ENCODE measurements at places on chromosomes 1 and 21.

DNA sequence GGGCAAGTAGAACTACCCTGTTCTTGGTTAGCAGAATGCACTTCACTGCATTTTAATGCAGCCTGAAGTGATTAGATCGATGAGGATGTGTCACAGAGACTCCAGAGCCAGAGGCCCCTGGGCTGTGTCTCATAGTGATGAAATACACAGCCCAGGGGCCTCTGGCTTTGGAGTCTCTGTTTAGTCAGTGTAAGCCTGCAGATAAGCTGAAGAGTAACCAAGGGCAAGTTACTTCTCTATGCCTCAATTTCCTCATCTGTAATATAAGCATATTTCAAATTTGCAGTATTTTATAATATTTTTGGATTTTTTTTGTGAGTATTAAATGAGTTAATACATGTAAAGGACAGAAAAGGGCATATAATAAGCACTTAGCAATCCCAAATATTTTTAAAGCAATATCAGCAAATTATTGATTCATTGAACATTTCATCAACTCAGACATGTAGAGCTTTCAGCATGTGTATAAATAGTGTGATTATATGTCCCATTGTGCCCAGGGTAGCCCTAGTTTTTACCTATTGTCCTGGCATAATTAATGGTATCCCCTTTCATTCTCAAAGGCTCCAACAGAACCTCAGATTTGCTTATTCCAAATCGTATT is 23.6 kb upstream of the APOBEC4 start:
- DNase-seq = no peak

DNA sequence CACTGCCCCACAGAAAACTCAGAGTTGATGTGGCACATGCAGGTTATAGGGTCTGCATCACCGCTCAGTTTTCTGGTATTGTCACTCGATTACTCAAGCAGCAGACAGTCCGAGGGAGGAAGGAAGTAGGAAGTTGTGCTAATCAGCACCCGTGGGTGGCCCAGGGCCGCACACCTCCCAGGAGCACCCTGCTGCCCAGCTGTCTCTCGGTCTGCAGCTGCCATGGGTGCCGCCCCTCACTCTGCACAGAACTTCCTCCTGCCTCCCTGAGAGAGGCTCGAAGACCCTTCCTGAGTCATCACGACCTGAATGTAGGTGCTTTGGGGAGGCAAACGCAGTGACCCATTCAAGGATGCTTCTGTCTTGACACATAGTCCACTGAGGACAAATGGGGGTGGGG is 4.2 kb upstream of the TFF3 start:
- DNase-seq = no peak

DNA sequence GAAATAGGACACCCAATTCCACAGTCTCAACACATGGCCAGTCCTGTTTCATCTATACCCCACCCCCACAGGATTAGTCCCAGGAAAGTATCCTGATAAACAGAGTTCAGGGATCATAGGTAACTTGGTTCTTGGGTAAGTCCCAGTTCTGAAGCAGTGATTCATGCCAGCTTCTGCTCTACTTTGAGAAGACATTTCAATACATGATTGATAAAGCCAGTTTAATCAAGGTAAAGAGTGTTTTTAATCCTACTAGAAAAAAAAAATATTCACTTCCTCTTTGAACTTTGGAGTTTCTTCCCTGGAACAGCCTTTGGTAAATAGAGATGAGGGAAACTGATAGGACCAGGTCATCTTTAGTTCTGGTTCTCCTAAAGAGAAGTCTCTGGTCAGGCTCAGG is 142.4 kb downstream of the TLR5 start:
- DNase-seq = no peak

- DNase-seq = no peak
These were observed 5.6 kb downstream of the RNF2 start for GRCh38 chr1:185050823-185051451.

- peak; percentile 6 for DNase-seq
These were observed 9.2 kb downstream of the FCRL3 start for GRCh38 chr1:157691285-157691920.

DNA sequence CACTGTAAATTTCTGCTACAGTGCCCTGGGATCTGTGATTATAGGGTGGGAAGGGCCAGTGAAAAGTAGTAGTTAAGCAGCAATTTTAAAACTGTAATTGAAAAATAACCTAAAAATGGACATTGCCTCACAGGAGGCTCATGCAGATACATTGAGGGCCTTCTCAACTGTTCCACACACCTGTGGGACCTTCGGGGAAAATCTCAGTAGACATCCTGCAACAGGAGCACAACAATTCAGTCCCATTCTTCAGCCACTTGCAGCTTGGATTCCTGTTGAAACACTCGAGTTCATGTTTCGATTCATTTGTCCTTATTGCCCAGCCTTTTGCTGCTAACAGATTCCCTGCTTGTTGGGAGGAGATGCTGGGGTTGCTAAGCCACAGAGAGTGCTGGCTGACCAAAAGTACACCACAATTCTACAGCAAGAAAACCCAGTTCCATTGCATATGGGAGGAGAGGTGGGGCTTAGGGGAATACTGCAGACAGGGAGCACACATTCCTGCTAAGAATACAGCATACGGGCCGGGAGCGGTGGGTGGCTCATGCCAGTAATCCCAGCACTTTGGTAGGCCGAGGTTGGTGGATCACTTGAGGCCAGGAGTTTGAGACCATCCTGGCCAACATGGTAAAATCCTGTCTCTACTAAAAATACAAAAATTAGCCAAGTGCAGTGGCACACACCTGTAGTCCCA is 4.5 kb downstream of the TMCC2 start:
- DNase-seq = no peak

GRCh38 chr1:53214376-53214940 is 6.0 kb downstream of the CZIB start:
- DNase-seq = no peak

DNA sequence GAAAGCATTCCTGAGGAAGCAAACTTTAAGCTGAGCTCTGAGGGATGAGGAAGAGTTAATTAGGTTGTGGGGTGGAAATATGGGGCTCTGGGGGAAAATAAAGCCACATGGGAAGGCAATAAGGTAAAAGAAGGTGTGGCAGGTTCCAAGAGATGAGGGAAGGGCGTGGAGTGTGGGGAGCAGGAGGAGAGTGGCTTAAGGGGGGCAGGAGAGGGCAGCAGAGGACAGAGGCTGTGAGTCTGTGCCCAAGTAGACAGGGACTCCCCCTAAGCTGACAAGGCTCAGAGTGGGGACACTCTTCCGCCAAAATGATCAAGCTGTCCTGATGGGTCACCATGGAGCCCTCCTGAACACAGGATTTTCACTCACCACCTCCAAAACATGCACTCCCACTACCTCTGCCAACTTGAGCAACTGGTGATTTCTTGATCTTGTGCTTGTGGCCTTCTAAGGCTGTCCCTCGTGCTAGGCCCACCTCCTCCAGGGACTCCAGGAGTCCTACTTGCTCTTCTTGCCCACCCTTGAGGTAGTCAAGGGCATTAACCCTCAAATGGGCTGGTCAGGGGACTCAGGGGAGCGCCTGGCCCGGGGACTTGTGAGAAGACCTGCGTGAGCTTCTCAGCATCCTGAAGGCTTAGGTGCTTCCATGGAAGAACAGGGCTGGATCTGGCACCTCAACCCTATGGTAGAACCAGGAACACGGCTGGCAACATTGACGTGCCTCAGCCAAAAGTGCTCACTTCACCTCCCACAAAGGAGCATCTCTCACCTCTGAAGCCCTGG is 23.4 kb downstream of the DMAP1 start:
- DNase-seq = no peak
